Calu3 (cell line): ENCODE measurements at places on chromosomes 2 and 18.
A peak's percentile ranks its signal among the peaks of the same experiment; 100 is the strongest.

- H3K4me3 ChIP-seq, result no peak overlapping the region
- no peak overlapping the region for H3K27ac ChIP-seq
- peaks cover 6% of the 10 kb centered on the region for H3K36me3 ChIP-seq
- no peaks in the 10 kb centered on the region for H3K27me3 ChIP-seq
Observed at GRCh38 chr2:2550856-2551255, 219.8 kb upstream of the MYT1L start.

DNA sequence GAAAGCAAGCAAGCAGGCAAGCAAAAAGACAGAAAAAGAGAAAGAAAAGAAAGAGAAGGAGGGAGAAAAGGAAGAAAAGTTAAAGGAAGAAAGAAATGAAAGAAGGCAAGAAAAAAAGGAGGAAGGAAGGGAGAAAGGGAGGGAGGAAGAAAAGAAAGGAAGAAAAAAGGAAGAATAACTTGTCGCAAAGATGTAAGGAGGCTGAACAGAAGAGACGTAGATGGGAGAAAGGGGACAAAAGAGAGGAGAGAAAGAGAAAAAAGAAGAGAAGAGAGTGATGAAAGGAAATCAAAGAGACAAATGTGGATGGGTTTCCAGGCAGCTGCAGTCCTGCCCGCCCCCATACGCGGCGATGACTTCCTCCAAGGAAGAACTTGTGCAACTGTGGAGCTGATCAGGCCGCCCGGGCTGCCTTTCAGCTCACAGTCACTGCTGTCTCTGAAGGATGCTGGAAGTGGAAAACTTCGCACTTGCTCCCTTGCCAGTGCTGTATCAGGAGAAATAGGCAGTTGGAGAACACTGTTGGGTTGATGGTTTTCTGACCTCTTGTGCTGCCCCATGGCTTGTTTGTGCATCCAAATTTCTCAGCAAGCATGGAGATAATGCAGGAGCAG lies 52.9 kb downstream of the TRIB2 start:
- no peak overlapping the region for H3K27ac ChIP-seq
- H3K4me3 ChIP-seq, result no peak overlapping the region
- peaks cover 43% of the 10 kb centered on the region for H3K27me3 ChIP-seq
- H3K4me1 ChIP-seq, result no peaks in the 10 kb centered on the region

DNA sequence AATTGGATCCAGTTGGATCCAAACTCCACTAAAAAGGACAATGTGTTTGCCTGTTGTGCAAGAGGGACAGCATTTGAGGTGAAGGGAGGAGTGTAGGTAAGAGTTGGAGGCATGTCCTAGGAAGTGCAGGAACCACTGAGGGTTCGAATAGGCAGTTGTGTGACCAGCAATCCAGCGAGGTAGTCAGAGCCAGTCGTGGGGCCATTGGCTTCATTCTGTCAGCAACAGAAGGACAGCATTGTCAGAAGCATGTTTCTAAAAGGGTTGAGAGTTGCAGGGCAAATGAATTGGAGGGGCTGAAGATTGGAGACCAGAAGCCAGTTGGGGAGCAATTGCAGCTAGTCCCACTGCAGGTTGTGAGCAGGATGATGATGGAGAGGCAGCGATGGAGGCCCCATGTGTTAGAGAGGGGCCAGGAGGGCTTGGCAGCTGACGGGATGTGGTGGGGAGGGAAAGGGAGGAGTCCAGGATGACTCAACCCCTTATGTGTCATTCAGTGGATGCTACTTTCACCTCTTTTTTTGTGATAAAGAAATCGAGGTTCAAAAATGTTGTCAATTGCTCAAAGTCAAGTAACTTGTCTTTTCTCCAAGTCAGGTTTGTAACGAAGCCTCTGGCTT lies 96.7 kb upstream of the SIX3 start:
- peaks cover 87% of the 10 kb centered on the region for H3K27me3 ChIP-seq
- H3K27ac ChIP-seq, result no peak overlapping the region

DNA sequence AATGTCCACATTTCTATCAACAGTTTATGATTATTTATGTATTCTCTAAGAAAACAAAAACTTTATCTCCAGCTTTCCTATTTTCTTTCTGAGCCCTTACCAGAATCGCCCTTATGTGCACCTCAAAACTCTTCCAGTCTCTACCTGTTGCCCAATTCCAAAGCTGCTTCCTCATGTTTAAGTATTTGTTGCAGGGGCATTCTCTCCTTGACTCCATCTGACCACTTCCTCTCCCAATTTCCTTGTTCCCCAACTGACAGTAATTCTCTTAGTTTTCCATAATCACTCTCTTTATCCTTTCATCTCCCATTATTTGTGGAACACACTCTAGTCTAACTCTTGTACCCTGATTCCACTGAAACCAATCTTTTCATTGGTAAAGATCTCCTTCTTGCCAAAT lies 105.4 kb upstream of the RBBP8 start:
- H3K27ac ChIP-seq, result peak overlapping the region; percentile 25
- H3K4me1 ChIP-seq, result peaks cover 34% of the 10 kb centered on the region
- DNase-seq, result no peak
- H3K36me3 ChIP-seq, result peaks cover 5% of the 10 kb centered on the region
- H3K4me3 ChIP-seq, result no peak overlapping the region
- no peaks in the 10 kb centered on the region for H3K27me3 ChIP-seq

DNA sequence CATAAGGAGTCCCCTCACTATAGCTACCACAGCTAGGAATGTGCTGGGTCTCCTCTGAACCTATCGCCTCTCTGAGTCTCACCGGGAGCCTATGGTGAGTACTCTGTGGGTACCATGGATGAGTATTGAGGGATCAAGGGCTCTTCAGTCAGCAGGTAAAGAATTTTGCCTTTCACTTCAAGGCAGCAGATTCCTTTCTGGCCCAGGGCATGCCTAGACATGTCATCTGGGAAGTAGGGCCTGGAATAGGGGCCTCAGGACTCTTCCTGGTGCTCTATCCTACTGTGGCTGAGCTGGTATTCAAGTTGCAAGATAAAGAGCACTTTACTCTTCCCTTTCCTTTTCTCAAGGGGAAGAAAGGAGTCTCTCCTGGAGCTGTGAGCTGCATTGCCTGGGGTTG lies 85.6 kb upstream of the LHCGR start:
- no peak overlapping the region for H3K27ac ChIP-seq
- no peak overlapping the region for H3K4me3 ChIP-seq
- no peaks in the 10 kb centered on the region for H3K27me3 ChIP-seq
- no peaks in the 10 kb centered on the region for H3K36me3 ChIP-seq
- no peaks in the 10 kb centered on the region for H3K4me1 ChIP-seq
- DNase-seq, result no peak

DNA sequence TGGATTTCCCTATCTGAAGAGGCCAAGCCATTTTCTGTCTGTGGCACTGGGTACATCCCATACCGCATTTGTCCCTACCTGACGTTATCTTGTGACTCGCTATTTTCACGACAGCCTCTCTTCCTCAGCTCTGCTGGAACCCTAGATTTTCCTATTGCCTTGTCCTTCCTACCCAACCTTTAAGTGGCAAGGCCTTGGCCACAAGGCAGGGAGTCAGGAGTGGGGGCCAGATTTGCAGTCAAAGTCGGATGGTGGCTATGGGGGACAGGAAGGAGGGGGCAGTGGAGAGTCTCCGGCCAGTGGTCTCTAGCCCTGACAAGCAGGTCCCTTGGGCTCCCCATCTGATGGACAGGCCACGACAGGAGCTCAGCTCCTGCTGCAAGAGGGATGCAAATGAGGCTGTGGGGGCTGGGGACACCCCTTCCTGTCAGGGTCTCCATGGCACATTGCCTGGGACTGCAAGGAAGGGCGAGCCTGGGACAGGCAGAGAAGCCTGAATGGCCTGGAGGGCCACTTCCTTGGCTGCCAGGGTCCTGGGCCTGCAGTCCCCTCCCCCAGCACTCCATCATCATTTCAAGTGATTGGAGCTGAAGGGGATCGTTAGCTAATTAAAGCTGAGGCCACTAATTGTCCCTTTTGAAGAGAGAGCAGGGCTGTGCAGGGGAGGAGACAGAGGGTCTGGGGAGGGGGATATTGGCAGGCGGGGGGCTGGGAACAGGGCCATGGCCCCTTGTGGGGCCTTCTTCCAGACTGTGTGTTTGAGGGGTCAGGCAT lies 6.3 kb upstream of the ECEL1 start:
- H3K4me1 ChIP-seq, result no peaks in the 10 kb centered on the region
- peaks cover 76% of the 10 kb centered on the region for H3K27me3 ChIP-seq
- H3K4me3 ChIP-seq, result no peak overlapping the region
- H3K27ac ChIP-seq, result no peak overlapping the region

- H3K4me3 ChIP-seq, result peak overlapping the region; percentile 98
- H3K36me3 ChIP-seq, result peaks cover 82% of the 10 kb centered on the region
- H3K4me1 ChIP-seq, result peaks cover 42% of the 10 kb centered on the region
Observed at GRCh38 chr2:69830045-69830905, 815 bp downstream of the GMCL1 start.

DNA sequence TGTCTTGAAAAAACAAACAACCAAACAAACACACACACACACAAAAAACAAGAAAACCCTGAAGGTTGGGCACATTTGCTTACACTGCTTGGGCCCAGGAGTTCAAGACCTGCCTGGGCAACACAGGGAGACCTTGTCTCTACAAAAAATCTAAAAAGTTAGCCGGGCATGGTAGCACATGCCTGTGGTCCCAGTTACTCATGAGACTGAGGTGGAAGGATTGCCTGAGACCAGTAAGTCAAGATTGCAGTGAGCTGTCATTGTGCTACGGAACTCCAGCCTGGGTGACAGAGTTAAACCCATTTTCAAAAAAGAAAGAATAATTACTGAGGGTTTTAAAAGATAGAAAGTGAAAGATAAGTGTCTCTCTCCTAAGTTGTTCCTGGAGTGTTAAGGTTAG lies 103.4 kb downstream of the MBD5 start:
- no peaks in the 10 kb centered on the region for H3K36me3 ChIP-seq
- H3K27me3 ChIP-seq, result no peaks in the 10 kb centered on the region
- DNase-seq, result no peak
- no peak overlapping the region for H3K27ac ChIP-seq

DNA sequence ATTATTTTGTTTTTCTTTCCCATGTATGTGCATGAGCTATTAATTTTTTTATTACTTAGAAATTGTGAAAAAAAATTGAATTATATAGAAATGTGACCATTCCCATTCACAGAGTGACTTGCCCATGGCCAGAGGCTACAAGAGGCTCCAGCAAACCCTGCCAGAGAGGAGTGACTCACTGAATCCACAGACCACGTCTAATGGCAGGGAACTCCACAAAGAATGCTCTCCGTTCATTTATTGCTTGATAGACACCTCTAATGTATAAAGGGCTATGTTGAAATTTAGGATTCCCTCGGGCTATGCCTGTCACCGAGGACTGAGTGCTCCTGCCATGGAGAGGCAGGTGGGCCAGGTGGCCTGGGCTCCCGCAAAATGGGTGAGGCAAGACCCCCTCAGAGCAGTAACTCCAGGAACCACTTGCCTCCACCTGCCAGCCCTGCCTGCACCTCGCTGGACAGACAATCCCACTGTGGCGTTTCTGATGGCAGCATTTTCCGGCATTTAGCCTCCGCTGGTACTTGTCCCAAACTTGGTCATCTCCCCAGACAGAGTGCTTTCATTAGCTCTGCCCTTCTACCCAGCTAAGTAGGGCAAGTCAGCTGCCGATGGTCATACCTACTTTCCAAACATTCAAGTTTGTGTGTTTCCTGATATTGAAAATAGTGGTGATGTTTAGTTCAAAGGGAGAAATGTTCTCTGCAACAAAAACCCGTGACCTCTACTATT lies 200.3 kb downstream of the PRKCE start:
- peaks cover 32% of the 10 kb centered on the region for H3K4me1 ChIP-seq
- no peak overlapping the region for H3K27ac ChIP-seq
- peak; percentile 25 for DNase-seq
- H3K27me3 ChIP-seq, result no peaks in the 10 kb centered on the region
- no peak overlapping the region for H3K4me3 ChIP-seq
- no peaks in the 10 kb centered on the region for H3K36me3 ChIP-seq

GRCh38 chr18:79487183-79487800 lies 91.6 kb downstream of the NFATC1 start:
- no peaks in the 10 kb centered on the region for H3K4me1 ChIP-seq
- no peaks in the 10 kb centered on the region for H3K27me3 ChIP-seq
- peaks cover 15% of the 10 kb centered on the region for H3K36me3 ChIP-seq
- H3K4me3 ChIP-seq, result no peak overlapping the region
- DNase-seq, result no peak

DNA sequence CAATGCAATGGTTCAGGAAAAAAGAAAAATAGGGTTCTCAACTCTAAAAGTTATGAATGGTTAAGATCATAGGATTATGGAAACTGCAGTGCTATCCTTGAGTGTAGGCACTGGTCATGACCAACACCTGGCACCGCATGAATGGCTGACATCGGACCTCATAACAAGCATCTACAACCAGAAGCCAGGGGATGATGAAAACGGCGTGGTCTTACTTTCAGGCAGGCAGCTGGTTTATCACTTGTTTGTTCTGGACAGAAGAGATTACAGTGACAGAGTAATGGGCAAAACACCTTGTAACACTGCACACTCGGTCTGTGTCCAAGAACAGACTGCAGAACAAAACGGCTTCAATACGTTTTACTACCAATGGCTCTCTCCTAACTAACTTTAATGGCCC lies 132.8 kb downstream of the STK39 start:
- no peak overlapping the region for H3K27ac ChIP-seq
- no peak overlapping the region for H3K4me3 ChIP-seq
- H3K4me1 ChIP-seq, result peaks cover 8% of the 10 kb centered on the region
- H3K36me3 ChIP-seq, result peaks cover 25% of the 10 kb centered on the region

- H3K27me3 ChIP-seq, result no peaks in the 10 kb centered on the region
- peaks cover 12% of the 10 kb centered on the region for H3K4me1 ChIP-seq
- H3K4me3 ChIP-seq, result no peak overlapping the region
- no peak overlapping the region for H3K27ac ChIP-seq
- no peaks in the 10 kb centered on the region for H3K36me3 ChIP-seq
Observed at GRCh38 chr18:49322765-49323490, 137.5 kb downstream of the DYM start.

DNA sequence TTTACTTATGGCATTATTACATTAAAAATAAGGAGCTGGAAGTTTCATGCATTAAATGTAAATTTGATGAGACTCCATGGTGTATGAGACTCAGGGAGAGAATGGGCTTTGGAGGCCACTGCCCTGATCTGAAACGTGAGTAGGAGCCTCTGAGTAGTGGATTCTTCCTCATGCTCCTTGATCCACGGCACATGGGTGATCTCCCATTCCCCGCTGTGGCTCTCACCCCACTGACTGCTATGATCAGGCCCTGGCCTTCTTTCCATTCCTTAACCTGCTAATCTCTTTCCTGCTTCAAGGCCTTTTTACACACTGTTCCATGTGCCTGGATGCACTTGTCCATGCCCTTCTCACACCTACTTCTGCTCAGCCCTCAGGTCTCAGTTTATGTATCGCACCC lies 68.4 kb downstream of the SMAD7 start:
- no peaks in the 10 kb centered on the region for H3K27me3 ChIP-seq
- DNase-seq, result no peak
- peaks cover 12% of the 10 kb centered on the region for H3K4me1 ChIP-seq
- no peak overlapping the region for H3K4me3 ChIP-seq

GRCh38 chr2:215764441-215765048 lies 248.8 kb downstream of the MREG start:
- no peaks in the 10 kb centered on the region for H3K36me3 ChIP-seq
- H3K4me3 ChIP-seq, result no peak overlapping the region
- DNase-seq, result no peak
- no peak overlapping the region for H3K27ac ChIP-seq
- no peaks in the 10 kb centered on the region for H3K27me3 ChIP-seq

GRCh38 chr2:121388371-121388770 lies 103.4 kb upstream of the TFCP2L1 start:
- no peak overlapping the region for H3K4me3 ChIP-seq
- no peaks in the 10 kb centered on the region for H3K4me1 ChIP-seq
- H3K36me3 ChIP-seq, result peaks cover 19% of the 10 kb centered on the region
- no peak for DNase-seq
- no peak overlapping the region for H3K27ac ChIP-seq
